ENCODE measurements at places on chromosomes 1 and 21. TPM values are rescaled to one million over a fixed set of nuclear protein-coding genes. Genes with fewer than 3 reads are reported as not detected.

Gene BCAS2
- total RNA-seq: 123 TPM

Gene OLIG2
- 1.3 TPM for total RNA-seq

Gene RGS13
- total RNA-seq: not detected

Gene P3H1
- total RNA-seq: 71.9 TPM

Gene RHEX
- total RNA-seq: not detected

Gene BRINP3
- not detected for total RNA-seq

Gene BCL2L15
- 0.06 TPM for total RNA-seq

Gene RPTN
- not detected for total RNA-seq

Gene TAS1R3
- total RNA-seq: under 0.01 TPM

Gene SLC50A1
- 28.7 TPM for total RNA-seq

Gene ASAP3
- total RNA-seq: 5.7 TPM

Gene ARMH1
- not detected for total RNA-seq

Gene LRRC47
- total RNA-seq: 62.6 TPM

Gene RWDD3
- 40.3 TPM for total RNA-seq

Gene VASH2
- 4.4 TPM for total RNA-seq

Gene NGF
- 0.51 TPM for total RNA-seq

Gene FCGR1A
- total RNA-seq: not detected

Gene RASSF5
- 1.5 TPM for total RNA-seq

Gene OR2T3
- not detected for total RNA-seq

Gene DOP1B
- 3.3 TPM for total RNA-seq

Gene CYP4A11
- not detected for total RNA-seq

Gene ALPL
- total RNA-seq: 1.4 TPM

Gene PPM1J
- 0.06 TPM for total RNA-seq

Gene LRRC40
- total RNA-seq: 47.5 TPM

Gene OR2L8
- not detected for total RNA-seq

Gene MRPL24
- total RNA-seq: 148 TPM

Gene VSIG8
- total RNA-seq: not detected

Gene MPL
- total RNA-seq: 0.06 TPM

Gene IBA57
- 5.1 TPM for total RNA-seq

Gene CD52
- not detected for total RNA-seq

Gene TSACC
- not detected for total RNA-seq

Gene SPATA21
- total RNA-seq: not detected

Gene GPR3
- total RNA-seq: 2.0 TPM

Gene PRAMEF8
- total RNA-seq: not detected

Gene HEYL
- not detected for total RNA-seq

Gene RNU1-2
- total RNA-seq: 832 TPM

Gene BGLAP
- not detected for total RNA-seq

Gene LINGO4
- total RNA-seq: not detected

Gene PRDM16
- 3.1 TPM for total RNA-seq

Gene LCE3A
- not detected for total RNA-seq

Gene CSMD2
- 3.8 TPM for total RNA-seq

Gene NCAM2
- 2.6 TPM for total RNA-seq

Gene FAM151A
- total RNA-seq: not detected

Gene FMO1
- total RNA-seq: not detected

Gene OR10T2
- total RNA-seq: not detected

Gene CYP4Z1
- total RNA-seq: not detected

Gene SEC16B
- total RNA-seq: 0.46 TPM

Gene PRAMEF17
- total RNA-seq: not detected

Gene AQP10
- total RNA-seq: not detected

Gene SSX2IP
- 46.9 TPM for total RNA-seq

Gene KCNA3
- total RNA-seq: 0.12 TPM

Gene KRTAP19-3
- total RNA-seq: not detected

Gene PPT1
- total RNA-seq: 74.3 TPM

Gene GUCA2A
- total RNA-seq: not detected

Measured in Daoy (cell line).